ACHN (cell line): ENCODE measurements at places on chromosomes 7 and 10.

GRCh38 chr10:47247148-47248059, 52.6 kb upstream of the GDF10 start:
- DNase-seq: no peak

GRCh38 chr7:137269240-137269639, 74.3 kb downstream of the PTN start:
- DNase-seq: no peak

GRCh38 chr10:36759141-36759805, 366.1 kb upstream of the ANKRD30A start:
- no peak for DNase-seq

DNA sequence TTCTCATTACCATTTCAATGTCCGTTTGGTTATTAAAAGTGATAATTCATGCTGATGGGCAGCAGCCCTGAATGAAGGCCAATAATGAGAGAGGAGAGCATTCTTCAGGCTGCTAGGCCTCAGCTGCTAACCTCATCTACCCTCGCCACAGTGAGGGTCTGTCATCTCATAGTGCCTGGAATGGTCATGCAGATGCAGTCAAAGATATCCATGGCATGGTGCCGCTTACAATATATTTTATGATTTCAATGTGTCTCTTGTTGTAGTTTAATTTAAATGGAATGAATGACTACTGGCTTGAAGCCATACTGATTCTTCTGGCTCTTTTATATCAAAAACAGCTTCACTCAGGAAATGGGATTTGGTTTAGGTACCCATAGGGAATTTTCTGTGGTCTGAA, 126.9 kb downstream of the SLC16A9 start:
- no peak for DNase-seq

DNA sequence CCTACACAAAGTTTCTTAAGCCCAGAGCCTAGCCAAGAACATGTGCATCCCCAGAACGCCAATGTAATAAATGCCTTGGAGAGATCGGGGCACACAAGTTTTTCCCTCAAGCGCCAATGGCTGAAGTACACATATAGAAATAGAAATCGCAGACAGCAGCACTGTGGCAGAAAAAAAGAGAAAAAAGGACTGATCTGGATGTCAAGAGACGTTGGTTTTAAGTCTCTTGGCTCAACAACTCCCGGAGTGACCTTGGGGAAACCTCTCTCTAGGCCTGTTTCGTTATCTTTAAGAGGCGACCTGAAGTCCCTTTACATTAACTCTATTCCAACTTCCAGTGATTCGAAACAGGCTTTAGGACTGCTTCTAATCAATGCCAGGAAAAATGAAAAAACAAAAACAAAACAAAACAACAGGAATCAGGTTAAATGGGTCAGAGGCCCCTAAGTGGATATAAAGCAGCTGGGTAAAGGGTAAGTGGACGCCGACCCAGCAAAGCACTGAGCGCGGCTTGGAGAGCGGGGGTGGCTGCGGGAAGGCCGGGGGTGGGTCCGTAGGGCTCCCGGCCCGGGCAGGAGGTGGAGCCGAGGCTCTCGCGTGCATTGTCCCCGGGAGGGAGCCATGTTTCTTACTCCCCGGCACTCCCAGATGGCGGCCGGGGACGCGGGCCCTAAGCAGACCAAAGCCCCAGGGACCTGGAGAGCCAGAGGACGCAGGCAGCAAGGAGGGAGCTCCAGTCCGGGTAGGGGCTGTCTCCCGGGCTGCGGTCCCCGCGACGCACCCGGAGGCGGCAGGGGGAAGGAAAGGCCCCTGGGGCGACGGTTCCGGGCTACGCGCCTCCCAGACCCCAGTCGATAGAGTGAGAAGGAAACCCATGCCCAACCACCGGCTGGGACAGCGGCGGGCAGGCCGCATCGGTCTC, 757 bp downstream of the EIF3A start:
- DNase-seq: peak; percentile 82

DNA sequence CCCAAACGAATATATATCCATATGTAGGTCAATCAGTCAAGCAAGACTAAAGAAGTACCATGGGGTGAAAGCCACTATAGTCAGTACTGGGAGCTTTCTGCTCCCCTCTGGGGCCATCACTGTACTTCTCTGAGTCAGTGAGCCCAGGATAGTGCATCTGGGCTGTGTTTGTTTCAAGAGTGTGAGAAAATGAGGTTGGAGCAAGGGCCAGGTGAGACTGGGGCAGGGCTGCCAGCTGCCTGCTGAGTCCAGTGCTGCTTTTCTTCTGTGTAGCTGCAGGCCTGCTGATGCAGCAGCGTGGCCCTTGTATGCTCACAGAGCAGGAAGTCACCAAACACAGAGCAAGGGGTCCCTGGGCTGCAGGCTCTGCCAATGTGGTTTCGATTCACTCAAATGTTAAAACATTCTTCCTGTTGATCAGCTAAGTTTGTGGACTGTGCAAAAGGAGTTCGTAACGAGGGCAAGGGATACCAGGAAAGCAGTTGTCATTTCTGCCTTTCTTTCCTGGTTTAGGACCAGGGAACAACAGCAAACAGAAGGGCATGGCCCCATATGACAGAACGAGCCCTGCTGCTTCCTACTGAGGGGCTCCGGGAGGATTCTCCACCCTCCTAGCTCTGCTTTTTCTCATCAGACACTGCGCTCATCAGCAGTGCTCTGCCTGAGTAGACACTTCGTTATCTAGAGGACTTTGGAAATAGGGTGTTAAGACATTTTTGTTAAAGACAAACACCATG, 65.4 kb upstream of the TNS3 start:
- no peak for DNase-seq

- no peak for DNase-seq
Observed at GRCh38 chr10:3955955-3956617, 171.1 kb upstream of the KLF6 start.

DNA sequence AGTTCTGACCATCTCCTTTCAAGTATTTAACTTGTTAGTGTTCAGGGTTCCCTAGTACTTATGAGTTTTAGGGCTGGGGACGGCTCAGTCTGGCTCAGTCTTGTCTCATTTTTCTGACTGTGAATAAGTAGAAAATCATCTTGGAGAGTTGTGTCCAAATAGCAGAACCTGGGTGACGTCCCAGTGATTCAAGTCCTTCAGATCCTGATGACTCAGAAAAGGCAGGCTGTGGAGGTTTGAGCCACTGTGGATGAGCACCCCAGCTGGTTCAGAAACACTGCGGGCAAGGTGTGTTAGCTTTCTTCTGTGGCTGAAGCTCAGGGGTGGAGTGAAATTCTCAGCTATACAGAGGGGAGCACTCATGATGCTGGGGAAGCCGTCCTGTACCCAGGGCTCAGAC, 154.4 kb upstream of the NPY start:
- peak; percentile 51 for DNase-seq

DNA sequence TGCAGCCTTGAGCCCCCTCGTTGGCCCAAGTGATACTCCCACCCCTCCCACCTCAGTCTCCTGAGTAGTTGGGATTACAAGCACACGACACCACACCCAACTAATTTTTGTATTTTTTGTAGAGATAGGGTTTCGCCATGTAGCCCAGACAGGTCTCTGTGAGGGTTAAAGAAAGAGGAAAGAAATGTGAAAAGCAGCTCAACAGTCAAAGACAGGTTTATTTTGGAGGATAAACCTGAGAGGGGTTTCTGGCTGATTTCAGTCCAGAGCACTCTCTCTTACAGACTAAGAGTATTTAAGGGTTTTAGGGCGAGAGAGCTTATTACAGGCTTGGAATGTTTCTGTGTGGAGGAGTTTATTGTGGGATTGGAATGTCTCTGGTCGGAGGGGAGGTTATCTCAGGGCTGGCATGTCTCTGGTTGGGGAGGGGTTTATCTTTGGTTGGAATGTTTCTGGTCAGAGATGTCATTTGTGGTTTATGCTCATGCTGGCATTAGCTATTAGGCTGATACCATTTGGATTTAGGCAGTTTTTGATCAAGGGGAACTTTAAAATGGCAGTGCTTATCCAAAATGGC, 26.1 kb upstream of the SNX10 start:
- no peak for DNase-seq

DNA sequence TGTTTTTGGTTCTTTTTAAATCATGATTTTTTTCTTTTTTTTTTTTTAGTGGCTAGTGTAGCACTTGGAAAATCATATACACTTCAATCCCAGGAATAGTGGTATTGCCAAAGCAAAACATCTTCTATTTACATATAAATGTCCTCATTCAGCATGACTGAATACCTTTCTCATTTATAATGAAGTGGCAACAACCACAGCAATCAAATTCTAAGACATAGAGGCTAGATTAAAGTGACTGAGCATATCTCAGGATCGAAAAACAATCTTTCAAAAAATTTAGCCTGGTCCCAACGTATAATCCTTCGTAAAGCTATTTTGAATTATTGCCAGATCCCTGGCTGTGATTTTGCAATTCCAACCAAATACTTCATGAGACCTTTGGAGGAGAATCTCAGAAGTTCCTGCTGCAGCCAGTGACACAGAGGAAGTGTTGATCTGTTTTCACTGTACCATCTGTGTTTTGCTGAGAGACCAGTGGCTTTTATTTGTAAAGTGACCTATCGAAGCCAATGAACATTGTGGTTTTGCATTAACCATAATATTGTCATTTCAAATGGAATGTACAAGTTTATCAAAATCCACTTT, 29.8 kb upstream of the SP8 start:
- no peak for DNase-seq

DNA sequence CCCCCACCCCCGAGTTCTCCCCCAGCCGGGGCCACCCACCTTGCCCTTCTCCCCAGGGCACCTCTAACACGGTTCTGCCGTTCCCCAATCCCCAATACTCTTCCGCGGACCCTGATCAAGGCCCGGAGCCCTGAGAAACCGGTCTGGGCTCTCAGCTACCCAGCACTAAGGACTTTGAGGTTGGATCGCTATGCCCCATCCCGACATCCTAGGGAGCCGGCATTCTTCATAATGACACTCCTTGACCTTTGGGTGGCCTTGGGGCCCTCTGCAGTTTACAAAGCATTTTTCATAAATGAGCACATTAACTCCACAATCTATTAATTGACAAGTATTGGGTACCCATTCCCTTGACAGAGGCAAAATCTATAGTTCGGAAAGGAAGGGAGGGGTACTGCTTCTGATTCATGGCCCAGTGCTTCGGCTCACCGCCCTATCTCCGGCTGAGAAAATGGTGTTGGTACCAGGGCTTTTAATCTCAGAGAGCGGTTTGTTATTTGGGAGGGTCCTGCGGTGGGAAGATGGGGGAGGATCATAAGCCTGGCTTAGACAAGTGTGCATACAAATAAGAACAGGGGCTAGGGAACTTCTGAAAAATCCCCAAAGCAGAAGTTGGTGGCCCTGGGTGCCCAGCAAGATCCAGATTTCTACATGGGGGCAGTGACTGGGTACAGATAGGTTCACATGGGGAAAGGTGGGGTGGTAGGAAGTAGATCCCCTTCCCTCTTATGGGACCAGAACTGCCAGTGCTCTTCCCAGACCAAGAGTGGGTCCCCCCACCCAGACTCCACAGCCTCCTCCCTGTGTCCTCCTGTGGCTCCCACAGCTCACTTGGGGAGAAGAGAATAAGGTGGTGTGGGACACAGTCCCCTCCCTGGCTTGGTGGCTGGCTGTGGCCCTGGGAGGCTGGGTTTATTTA, 3.2 kb downstream of the IMPDH1 start:
- no peak for DNase-seq

DNA sequence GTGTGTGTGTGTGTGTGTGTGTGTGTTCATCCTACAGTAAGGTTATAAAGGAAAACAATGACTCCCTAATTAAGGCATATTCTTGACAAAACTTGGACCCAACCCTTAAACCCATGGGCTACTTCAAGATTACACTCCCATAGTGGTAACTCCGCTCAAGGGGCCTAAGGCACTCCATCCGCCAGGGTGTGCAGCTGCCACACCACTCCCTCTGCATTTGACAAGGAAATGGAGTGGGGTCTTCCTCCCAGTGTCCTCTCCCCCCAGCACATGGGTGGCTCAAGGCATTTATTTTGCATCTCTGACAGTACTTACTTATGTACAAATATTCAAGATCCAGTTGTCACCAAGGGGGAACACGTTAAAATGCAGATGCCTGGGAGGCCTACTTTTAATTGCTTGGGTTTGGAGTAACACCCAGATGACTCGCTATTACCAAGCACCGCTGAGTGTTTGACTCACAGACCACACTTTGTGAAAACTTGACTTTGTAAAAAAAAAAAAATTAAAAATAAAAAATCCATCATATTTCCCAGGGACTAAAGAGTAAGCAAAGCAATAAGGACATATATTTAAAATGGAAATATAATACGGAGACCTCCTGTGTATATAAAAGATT, 53.0 kb upstream of the AGR3 start:
- peak; percentile 52 for DNase-seq

GRCh38 chr7:155317114-155317434, 19.4 kb downstream of the INSIG1 start:
- DNase-seq: no peak

DNA sequence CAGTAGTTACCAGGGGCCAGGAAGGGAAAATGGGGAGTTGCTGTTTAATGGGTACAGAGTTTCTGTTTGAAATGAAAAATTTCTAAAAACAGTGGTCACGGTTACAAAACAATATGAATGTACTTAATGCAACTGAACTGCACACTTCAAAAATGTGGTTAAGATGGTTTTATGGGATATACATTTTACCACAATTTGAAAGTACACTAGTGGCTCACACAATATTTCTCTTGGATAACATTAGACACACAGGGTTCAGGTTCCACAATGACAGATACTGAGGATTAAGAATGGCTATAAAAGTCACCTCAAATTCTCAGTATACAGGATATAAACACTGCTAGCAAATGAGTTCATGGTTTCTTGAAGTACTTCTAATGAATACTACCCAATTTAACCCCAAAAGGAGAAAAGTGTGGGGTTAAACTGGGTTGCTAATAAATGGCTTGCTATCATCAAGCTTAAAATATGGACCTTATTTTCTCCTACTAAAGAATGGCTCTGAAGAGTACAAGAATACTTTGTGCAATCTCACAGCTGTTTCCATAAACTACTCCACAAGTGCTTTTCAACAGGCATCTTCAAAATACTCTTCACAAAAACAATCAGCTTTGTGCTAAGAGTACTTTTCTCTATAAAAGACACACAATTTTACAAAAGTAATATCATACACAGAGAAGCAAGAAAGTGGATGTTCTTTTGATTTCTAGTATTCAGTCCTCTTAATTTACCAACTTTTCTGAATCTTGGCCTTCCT, 92.9 kb downstream of the SRPK2 start:
- no peak for DNase-seq

DNA sequence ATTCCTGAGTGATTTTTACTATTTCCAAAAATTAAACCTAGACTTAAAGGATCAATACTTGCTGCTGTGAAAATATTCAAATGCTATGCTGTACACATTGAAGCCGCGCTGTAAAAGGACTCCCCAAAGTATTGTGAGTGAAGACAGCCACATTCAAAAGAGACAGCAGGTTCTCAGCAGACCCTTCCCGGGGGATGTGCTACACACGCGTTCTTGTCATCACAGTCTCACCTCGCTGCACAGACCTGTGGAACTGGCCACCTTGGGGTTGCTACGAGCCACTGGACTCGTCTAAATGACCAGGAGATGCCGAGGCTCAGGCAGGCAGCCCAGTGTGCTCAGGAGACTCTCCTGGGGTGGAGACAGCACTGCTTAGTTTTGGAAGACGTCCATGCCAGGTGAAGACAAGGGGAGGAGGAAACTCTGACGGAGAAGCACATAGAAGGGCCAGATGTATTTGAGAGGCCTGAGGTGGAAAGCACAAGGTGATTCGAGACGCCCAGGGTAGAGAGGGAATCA, 367.7 kb upstream of the SHH start:
- DNase-seq: no peak
